Hair follicle dermal papilla cell (primary cell): ENCODE measurements at places on chromosomes 12 and 14. TPM values are rescaled to one million over a fixed set of nuclear protein-coding genes. Genes with fewer than 3 reads are reported as not detected.

Gene ADAMTS20
- total RNA-seq: 0.12 TPM in 1 of 2 replicates, not detected in the other

Gene TTC9
- 0.97 and 1.7 TPM in 2 replicates for total RNA-seq

Gene PPP1R36
- total RNA-seq: 1.8 and 2.9 TPM in 2 replicates

Gene VRTN
- total RNA-seq: not detected in 2 replicates

Gene RNASE7
- not detected in 2 replicates for total RNA-seq

Gene SLIRP
- total RNA-seq: 46.7 and 61.4 TPM in 2 replicates

Gene E2F7
- total RNA-seq: 0.49 and 0.97 TPM in 2 replicates

Gene NPAS3
- total RNA-seq: 0.85 and 1.3 TPM in 2 replicates

Gene ST8SIA1
- 7.1 and 7.7 TPM in 2 replicates for total RNA-seq

Gene IL25
- not detected in 2 replicates for total RNA-seq

Gene GPD1
- total RNA-seq: under 0.01 and 0.24 TPM in 2 replicates

Gene TMPRSS12
- total RNA-seq: not detected in 2 replicates

Gene FRMD6
- 648 and 693 TPM in 2 replicates for total RNA-seq

Gene LRIG3
- 120 and 139 TPM in 2 replicates for total RNA-seq

Gene CLEC2D
- 4.1 and 7.0 TPM in 2 replicates for total RNA-seq

Gene SLC38A6
- total RNA-seq: 47.1 and 65.6 TPM in 2 replicates

Gene LRRIQ1
- total RNA-seq: 0.16 and 1.1 TPM in 2 replicates

Gene ACSM4
- total RNA-seq: not detected in 2 replicates

Gene SERPINA10
- not detected in 2 replicates for total RNA-seq

Gene TPH2
- total RNA-seq: not detected in 2 replicates

Gene ACSS3
- total RNA-seq: 16.3 and 20.4 TPM in 2 replicates

Gene MORN3
- 0.97 TPM in 2 replicates for total RNA-seq

Gene ADCY4
- 24.2 and 35.5 TPM in 2 replicates for total RNA-seq

Gene TAS2R31
- 6.4 and 10.9 TPM in 2 replicates for total RNA-seq

Gene NUAK1
- total RNA-seq: 28.7 and 37.3 TPM in 2 replicates

Gene FOXN4
- not detected in 2 replicates for total RNA-seq

Gene C3AR1
- total RNA-seq: 0.16 TPM in 1 of 2 replicates, not detected in the other

Gene TAS2R30
- total RNA-seq: 3.6 and 8.8 TPM in 2 replicates

Gene ARHGAP9
- total RNA-seq: 0.16 and 0.24 TPM in 2 replicates

Gene LMNTD1
- total RNA-seq: 0.16 and 0.85 TPM in 2 replicates

Gene CD27
- 0.36 TPM in 1 of 2 replicates, not detected in the other for total RNA-seq

Gene PLEKHD1
- under 0.01 and 0.24 TPM in 2 replicates for total RNA-seq

Gene RNF212B
- not detected in 2 replicates for total RNA-seq

Gene KLRB1
- not detected in 2 replicates for total RNA-seq

Gene CLEC2A
- not detected in 2 replicates for total RNA-seq

Gene NTS
- not detected in 2 replicates for total RNA-seq

Gene CLEC1B
- total RNA-seq: not detected in 2 replicates

Gene OR4N5
- not detected in 2 replicates for total RNA-seq

Gene TEAD4
- total RNA-seq: 18.9 and 26.1 TPM in 2 replicates

Gene RTL1
- total RNA-seq: not detected in 2 replicates

Gene DEPDC4
- total RNA-seq: 0.49 TPM in 2 replicates

Gene FLVCR2
- total RNA-seq: 0.32 and 0.61 TPM in 2 replicates

Gene LRR1
- 7.0 and 9.1 TPM in 2 replicates for total RNA-seq

Gene ADGRD1
- under 0.01 and 0.36 TPM in 2 replicates for total RNA-seq

Gene SMOC1
- total RNA-seq: 0.24 and 1.8 TPM in 2 replicates

Gene CAPZA3
- not detected in 2 replicates for total RNA-seq

Gene GAPDH
- total RNA-seq: 5,670 and 6,868 TPM in 2 replicates

Gene PITPNM2
- 6.9 and 7.0 TPM in 2 replicates for total RNA-seq

Gene AKAP5
- 0.36 and 0.65 TPM in 2 replicates for total RNA-seq

Gene KRT77
- not detected in 2 replicates for total RNA-seq

Gene LMO3
- 2.6 and 7.6 TPM in 2 replicates for total RNA-seq

Gene CLEC4A
- total RNA-seq: 0.81 TPM in 1 of 2 replicates, not detected in the other

Gene ESPL1
- 1.6 and 1.8 TPM in 2 replicates for total RNA-seq

Gene DTD2
- total RNA-seq: 47.4 and 48.6 TPM in 2 replicates

Gene AGAP2
- 0.49 and 0.73 TPM in 2 replicates for total RNA-seq

Gene CCDC77
- total RNA-seq: 3.6 and 4.5 TPM in 2 replicates
